ENCODE measurements at places on chromosomes 6 and 20.

GRCh38 chr6:79231666-79232065, 2.8 kb downstream of the HMGN3 start:
- no peak for DNase-seq

DNA sequence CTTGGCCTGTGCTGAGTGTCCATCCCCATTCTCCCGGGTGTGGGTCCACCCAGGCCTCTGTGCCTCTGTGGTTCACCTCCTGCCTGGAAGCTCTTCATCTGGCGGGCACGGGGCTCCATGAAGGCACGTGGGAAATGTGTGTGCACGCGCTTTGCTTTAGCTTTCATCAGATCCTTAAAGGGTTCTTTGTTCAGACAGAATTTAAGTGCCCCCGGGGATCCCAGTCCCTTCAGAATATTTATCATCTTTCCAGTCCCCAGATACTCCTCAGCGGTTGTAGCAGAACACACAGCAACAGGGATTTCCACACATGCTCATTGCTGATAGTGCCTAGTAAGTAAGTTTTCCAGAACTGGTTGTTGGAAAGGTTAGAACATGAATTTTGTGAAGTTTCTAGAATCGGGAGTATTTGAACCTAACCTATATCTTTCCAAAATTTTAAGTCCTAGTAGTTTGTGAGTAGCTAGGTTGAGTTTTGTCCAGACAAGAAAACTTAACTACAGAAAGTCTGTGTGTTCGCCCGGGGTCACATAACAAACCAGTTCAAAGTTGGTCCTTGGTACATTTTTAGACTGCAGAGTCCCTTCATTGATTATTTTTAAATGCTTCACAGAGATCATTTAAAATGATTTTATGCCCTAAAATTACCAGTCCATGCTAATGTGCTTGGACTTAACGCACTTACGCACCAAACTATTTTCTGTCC, 67.7 kb downstream of the RPP40 start:
- DNase-seq = no peak

DNA sequence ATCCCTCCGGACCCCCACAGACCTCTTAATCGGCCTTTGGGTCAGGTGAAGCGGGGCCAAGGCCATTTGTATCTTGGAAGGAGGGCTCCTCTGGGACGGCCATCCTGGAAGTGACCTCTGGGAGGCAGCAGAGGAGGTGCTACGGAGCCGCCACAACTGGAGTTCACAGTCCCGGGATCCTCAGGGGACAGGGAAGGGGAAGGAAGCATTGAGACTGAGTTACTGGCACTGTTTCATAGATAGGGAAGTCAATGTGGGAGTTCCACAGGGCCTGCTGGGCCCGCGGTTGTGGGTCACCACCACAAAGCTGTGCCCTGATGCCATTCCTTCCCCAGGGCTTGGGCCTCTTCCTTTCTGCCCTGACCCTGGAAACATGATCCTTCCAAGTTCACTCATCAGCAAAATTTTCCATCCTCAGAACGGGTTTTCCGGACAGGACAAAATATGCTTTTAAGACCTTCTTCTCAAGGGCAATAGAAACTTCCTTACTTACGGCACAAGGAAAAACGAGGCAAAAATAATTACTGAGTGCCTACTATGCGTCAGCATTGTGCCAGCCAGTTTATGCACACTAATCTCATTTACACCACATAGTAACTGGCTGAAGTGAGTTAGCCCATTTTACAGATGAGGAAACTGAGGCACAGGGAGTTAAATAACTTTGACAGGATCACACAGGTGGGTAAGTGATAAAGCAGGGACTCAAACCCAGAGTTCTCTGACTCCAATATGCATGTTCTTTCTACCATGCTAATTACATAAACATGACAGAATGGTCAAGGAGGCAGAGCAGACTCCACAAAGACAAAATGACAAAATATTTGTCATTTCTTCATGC, 143.8 kb downstream of the UNC5CL start:
- DNase-seq = no peak

DNA sequence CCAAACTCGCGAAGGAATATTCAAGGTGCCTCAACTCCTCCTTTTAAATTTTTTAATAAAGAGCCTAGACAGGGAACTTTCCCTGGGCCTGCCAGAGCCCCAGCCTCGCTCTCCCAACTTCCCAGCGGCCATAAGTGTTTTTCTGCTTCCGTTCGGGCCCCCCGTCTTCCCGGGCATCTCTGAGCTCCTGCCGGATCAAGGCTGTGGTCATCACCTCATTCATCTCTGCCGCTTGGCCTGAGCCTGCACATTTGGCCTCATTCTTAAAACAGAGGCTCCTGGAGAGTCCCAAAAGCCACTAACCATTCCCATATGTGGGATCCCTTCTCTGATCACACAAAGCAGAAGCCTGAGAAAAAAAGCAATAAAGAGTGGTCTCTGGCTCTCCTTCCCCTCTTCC, 969.1 kb upstream of the DEFB115 start:
- no peak for DNase-seq

DNA sequence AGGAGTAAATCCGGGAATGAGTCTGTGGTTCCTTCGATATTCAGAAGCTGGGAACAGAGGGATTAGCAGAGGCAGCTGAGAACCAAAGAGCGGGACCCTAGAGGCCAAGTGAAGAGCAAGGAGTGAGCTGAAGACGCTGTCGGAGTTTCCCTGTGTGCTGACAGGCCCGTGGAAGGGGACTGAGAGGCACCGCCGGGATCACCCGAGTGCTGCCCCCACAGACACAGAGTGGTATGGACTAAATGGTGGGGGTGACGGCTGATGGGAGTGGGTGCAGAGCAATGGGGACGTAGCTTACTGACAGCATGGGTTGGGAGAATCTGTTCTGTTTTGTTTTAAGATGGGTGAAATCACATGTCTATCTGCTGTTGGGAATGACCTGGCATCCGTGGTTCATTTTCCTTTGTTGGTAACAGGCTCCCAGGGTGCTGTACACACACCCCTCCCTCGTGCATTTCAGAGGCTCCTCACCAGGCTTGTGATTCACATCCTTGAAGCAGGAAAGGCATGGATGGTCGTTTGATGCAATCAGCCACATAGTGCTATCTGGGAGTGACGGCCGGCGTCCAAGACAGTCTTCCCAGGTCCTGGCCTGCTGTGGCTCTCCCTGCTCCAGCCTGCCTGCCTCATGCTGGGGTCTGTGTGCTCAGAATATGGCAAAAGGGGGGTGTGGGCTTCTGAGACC, 97.4 kb downstream of the THBS2 start:
- DNase-seq = no peak

GRCh38 chr6:136365776-136366354, 76.2 kb upstream of the BCLAF1 start:
- no peak for DNase-seq

DNA sequence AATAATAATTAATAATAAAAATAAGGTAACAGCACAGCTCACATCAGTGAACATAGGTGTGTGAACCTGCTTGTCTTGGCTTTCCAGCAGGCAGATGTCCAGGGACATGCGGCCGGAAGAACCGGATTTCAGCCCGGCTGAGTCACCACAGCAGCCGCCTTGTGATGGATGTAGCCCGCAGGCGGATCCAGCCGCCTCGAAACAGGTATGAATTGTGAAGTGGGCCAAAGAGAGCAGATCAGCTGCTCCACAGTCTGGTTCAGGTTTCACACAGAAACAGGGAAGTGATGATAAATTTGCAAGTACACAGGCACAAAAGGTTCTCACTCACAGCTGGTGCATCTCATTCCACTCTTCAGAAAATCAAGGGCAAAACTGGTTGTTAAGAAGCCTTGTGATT, 55.1 kb downstream of the ID4 start:
- DNase-seq = no peak

DNA sequence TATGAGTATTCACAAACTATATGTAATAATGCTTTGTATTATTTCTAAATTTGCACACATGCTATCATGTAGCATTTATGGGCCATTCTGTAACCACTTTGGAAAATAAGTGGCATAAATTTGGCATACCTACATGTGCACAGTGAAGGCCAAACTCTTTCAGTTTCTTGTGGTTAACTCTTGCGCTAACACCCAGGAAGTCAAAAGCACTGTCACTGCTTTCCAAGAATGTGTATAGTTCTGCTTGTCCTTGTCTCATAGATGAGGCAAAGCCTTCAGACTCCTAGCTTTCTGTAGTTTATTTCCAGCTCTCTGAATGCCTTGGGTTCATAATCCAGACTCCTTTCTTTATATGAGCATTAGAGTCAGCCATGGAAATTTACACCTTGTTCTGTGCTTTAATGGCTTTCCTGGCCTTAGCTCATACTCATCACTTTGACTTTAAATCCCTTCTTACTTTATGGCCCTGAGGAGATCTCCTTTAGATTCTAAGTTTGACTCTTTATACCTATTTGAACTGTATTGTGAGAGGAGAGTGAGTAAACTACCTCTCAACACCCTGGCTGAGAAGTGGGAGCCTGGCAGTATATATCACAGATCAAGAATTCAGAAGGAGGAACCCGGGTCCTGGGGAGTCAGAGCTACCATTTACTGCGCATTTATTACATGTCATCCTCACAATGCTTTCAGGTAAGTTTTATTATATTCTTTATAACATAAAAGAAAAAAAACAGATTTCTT, 949 bp upstream of the SLC17A3 start:
- no peak for DNase-seq

DNA sequence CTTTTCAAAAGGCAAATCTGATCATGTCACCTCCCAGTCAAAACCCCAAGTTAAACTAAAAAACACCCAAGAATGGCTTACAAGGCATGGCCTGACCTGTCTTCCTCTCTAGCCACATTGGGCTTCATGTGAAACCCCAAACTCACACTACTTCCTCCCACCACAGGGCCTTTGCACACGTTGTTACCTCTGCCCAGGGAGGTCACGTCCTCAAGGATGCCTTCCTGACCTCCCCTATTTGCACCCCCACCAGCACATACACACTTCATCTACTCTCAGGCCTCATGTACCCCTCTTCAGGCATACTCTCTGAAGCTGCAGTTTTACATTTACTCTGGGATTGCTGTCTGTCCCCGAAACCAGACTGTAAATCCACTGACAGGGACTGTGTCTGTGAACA, 6.1 kb downstream of the EZR start:
- no peak for DNase-seq

DNA sequence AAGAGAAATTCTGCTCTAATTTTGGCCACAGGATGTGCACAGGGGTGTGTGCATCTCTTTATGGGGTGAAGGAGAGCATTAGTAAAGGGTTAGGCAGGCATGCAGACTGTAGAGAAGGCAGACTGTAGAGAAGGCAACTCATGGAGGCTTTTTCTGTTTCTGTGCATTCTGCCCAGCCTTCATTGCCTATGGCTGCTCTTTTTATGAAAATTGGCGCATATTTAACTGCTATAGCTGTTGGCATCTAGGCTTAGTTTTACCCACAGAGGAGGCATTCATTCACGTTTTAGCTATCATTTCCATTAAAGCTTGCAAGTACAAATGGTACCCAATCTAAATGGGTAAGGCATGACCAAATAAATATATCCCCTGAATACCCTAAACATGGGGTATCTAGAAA, 286.8 kb upstream of the ID4 start:
- DNase-seq = no peak
